ENCODE measurements at places on chromosomes 1 and 21. TPM values are rescaled to one million over a fixed set of nuclear protein-coding genes. Genes with fewer than 3 reads are reported as not detected.

- no peak for DNase-seq
Measured at GRCh38 chr21:14863745-14864210, 201.0 kb downstream of the NRIP1 start.

- no peak for DNase-seq
Measured at GRCh38 chr1:1132042-1132950, 16.4 kb upstream of the C1orf159 start.

DNA sequence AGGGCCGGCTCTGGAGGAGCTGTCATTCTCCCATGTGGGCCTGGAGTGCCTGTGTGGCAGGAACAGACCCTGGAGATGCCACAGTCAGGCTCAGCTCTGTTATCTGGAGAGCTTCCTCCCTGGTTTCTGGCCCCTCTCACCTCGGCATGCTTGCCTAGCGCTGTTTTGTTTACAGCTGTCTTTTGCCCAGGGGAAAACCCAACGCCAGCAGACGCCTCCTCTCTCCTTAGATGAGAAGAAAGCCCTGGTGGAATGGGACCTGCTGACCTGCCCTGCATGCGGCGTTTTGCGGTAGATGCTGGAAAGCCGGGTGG is 104.9 kb downstream of the CRYAA start:
- DNase-seq, result no peak

CRYBG2 gene
- not detected for total RNA-seq

DNA sequence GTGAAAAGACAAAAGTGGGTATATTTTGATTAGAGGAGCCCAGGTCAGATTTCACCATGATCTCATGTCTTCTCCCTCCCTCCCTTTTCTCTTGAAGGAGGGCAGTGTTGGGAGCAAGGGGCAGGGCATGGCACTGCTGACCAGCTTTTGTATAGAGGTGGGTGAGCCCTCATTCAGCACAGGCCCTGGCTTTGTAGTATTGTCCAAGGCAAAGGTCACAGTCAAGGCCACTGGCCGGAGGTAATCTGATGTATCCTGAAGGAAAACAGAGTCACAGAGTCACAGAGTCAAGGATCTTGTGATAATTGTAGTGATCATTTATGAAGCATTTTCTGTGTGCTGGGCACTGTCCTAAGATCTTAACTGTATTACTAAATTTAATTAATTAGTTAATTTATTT is 11.9 kb downstream of the ITGA10 start:
- DNase-seq, result no peak

DNA sequence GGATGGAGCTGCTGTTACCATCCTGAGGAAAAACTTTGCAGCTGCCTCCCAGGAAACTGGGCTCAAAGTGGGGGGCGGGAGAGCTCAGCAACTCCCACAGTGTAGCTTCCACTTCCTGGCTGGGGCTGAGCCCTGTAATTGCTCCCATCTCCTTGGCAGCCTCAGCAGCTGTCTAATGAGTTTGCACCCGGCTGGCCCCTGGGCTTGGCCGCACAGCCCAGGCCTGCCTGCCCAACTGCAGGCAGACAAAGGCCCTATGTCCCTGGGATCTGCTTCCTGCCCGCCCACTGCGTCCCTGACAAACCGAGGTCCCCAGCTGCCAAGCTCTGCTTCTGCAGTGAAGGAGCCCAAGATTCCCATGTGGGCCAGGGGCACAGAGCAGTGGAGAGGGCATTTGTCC is 30.1 kb downstream of the EDN2 start:
- DNase-seq, result no peak

DNA sequence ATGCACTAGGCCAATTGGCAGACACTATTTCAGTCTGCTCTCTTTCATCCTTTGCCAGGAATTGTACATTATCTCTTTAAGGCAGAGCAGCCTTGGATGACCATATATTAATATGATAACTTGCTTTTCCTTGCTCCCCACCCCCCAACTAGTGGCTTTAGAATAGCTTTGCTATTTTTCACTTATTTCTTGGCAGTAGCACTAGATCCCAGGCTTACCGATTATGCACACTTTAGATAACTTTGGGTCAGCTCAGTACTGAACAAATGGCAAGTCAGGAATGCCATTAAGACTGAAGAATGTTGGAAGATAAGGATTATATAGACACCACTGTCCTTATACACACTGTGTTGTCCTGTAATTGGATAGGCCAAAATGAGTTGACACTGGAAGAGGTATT is 146.4 kb downstream of the FGGY start:
- no peak for DNase-seq

DNA sequence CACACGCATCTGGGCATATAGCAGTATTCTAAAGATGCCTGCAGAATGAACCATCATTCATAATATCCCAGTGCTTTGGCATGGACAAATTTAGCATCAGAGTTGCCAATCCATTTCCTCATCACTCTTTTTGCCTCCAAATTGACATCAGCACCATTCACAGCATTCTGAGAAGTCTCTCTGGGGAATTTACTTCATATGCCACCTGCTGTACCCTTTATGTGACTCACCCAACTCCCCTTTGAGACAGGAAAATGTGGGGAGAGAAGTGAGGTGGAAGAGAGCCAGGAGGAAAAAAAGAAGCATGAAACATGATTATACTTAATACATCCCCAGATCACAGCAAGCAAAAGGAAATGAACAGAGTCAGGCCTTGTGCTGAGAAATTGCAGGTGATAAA is 37.4 kb downstream of the RAB3B start:
- DNase-seq, result no peak

DNA sequence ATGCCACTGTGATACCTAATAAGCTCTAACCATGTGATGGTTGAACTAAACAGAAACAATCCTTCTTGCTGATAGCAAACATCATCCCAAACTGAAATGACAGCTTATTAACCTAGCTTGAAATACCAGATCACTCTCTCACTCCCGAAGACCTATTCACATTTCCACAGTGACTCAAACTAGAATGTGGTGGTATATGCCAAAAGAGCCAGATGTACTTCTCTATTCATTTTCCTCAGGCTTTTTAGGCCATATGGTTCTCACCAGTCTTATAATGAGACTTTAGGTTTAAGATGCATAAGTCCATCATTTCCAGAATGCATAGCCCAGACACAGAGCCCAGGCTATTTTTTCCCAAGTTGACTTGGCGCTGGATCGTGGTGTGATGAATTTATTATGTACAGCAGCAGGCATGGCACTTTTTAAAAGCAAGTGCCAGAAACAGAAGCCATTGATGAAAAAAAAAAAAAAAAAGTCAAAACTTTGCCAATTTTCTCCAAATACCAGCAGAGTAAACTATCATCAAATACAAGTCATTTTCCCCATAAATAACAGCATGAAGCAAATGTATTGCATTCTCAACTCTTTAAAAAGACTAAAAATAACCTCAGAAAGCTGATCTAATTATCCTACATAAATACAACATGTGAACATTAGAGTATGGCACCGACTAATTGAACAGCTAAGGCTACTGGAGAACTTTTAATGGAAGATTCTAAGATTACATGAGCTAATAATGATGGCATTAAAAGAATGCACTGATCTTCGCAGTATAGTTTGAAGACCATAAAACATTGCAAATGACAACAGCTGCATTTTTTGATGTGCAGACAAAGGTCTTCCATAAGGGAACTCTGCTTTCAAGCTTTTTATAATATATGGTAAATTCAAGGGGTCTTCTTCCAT is 365.4 kb downstream of the LRRIQ3 start:
- no peak for DNase-seq

FCRL2 gene
- not detected for total RNA-seq

DNA sequence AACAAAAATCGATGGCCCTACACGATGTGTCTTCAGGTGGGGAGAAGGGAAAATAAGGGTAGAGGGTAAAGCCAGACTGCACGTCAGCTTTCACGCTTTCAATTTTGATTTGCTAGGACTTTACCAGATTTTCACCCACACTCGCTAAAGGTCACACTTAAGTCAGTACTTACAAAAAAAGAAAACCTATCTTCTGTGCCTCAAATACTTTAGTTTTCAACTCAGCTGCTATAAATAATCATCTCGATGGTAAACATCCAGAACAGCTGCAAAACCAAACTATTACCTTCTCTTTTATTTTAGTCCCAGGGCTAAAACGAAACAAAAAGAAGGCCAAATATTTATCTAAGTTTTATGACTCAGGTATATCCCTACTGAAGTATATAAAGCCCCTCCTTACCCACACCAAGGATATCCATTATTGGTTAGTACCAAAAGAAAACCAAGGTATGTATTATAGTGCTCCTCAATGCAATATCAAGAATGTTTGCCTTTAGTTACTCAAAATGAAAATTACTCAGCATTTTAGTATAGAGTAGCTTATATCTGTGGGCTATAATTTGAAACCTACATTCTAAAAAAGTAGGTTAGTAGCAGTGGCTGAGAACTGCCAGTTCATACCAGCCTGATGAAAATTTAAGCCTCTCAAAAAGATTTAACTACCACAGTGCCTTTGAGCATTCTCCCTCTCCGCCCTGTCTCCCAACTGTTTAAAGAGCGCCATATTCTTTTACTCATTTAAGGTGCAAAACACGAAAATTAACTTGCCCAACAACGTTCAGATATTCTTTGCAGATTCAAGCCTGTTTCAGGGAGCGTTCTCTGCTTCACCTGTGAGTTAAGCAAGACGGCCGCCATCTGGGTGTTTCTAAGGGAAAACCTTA is 1.5 kb downstream of the CSDE1 start:
- DNase-seq, result peak; percentile 7

DNA sequence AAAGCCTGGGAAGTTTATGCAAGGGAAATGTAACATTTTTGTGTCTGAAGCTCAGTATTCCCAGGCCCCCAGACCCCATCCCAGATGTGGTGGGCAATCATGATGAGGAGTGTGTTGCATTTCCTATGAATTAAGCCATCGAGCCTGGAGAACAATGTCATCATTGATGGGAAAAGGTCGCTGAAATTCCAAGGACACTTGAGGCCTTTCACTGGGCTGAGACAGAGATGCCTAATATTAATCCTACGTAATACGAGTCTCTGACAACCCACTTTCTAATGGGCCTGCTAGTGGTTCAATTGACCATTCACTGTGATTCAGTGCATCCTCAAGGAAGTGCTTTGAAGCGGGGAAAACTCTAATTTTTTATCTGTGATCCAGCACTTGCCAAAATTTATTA is 291.6 kb downstream of the PLPP3 start:
- DNase-seq, result no peak

DNA sequence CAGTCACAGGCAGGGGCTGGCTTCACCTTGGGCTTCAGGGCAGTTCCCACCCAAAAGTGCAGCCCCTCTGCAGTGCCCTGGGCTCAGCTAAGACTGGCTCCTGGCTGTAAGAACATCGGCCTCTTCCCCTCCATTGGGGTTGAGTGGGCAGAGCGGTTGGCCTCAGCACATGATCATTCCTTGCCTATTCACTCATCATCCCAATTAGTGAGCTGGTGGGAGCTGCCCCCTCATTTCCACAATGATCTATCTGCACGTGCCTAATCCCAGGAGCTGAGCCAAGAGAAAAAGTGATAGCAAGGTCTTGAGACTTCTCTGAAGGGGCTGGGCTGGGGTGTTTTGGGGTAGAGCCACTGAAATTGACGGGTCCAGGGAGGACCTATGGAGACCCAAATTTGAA is 133.6 kb downstream of the SYF2 start:
- no peak for DNase-seq

DNA sequence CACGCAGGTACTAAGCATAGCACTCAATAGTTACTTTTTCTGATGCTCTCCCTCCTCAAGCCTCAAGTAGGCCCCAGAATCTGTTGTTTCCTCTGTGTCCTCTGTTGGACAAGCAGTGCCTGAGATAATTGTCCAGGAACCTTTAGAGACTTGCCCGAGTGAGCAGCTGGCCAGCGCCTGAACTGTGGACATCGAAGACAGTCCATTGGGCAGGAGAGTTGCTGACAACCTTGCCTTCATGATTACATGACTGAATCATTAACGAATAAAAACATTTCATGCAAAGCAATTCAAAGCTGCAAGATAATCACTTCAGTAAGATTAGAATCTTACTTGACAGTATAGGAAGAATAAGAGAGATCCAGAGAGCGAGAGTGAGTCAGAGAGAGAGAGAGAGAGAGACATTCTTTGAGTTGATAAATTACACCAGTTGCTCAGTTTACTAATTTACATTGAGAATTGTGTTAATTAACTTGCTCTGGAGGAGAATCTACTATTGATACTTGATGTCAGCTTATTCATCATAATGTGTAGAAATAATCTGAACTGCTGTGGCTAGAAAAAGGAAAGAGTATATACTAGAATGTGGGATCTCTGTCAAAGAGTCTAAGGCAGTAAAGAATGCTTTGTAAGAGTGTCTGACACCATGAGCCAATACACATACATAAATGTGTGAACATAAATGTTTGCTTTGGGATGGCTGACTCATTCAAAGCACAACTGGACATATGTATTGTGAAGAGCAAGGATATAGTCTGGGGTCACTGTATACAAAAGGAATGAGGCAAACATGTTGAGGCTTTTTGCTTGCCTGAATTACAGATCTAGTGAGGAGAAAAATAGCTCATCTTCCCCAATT is 216.0 kb downstream of the ZNF326 start:
- no peak for DNase-seq
